CD4-positive, alpha-beta T cell treated with Interleukin-12 subunit alpha and Interleukin-12 subunit beta, for 1 hour (primary cell): ENCODE measurements at places on chromosomes 13 and 19.

DNA sequence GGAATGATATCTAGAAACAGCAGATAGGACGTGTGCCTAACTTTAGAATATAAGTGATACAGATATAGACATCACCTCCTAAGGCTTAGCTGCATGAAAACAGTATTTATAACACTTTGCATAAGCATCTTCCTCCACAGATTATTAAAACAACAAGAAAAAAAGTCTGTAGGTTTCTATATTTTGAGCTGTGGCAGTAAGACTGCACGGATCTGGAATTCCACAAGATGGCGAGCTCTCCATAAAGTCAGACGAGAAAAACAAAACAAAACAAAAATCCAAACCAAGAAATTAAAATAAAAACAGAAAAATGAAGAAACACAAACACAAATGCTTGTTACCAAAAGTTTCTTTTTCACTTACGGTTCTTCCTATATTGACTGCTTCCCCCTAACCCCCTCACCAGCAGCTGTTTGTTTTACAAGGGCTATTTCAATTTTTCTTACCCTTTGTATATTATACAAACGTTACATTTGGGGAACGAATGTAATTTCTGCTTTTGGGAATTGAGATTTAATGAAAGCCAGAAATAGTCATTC, 285.8 kb downstream of the MYO16 start:
- DNase-seq: no peak

- DNase-seq: peak; percentile 73
Measured at GRCh38 chr19:19185853-19186740, 5.9 kb downstream of the BORCS8 start.

GRCh38 chr19:8569066-8569771, 8.0 kb downstream of the MYO1F start:
- peak; percentile 83 for DNase-seq

DNA sequence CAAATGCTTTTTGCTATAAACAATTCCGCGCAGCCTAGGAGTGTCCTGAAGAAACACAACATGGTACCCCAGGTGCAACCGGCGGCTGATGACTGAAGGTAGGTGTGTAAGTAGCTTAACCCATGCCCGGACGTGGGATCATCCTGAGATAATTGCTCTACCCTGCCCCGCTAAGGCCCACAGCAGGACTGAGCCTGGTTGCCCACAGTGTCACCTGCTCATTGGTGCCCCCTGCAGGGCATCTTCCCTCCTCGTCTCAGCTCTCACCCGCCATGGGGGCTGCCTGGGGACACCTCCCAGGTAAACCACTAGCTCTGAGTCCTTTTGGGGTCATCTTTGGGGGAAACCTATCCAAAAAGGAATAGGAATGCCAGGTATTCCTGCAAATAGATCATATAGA, 22.3 kb downstream of the TMEM161A start:
- DNase-seq: peak; percentile 57

GRCh38 chr13:21050288-21051197, 10.8 kb downstream of the LATS2 start:
- DNase-seq: no peak

DNA sequence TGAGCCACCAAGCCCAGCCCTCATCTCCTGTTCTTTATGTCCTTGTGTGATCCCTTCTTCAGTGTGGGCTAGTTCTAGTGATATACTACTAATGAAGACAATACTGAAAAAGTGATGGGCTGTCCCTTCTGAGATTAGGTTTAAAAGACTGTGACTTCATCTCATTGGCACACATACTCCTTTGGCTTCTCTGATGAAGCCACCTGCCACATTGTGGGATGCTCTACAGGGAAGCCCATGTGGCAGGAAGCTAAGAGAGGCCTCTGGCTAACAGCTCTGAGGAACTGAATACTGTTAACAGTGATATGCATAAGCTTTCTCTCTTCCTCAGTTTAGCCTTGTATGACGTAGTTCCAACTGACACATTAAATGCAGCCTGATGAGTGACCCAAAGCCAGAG, 13.6 kb downstream of the CSNK1A1L start:
- no peak for DNase-seq

DNA sequence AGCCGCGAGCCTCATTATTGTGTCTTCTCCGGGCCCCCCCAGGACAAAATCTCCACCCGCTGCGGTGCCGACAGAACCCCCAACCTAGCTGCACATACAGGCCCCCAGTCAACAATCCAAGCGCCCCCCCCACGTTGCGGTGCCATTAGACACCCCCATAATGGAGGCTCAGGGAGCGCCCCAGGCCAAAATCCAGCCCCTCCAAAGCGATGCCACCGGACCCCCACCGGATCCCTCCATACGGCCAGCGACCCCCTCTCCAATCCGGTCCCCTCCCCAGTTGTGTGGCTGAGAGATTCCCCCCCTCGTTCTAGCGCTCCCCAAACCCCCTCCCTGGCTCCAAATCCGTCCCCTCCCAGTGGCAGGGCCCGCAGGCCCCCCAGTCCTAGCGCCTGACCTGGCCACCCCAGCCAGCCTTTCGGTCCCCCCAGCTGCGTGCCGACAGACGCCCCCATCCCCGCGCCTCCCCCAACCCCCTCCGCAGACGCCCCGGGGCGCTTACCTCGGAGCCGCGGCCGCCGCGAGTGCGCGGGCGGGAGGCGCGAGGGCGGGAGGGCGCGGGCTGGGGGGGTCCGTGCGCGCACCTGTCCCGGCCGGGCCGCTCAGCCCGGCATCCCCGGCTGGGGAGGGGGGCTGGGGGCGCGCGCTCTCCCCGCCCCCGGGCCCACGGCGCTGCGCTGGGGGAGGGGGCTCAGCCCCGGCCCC, 21.6 kb upstream of the SEMA6B start:
- DNase-seq: no peak
